Head of caudate nucleus (tissue), 42 donors: ENCODE measurements at places on chromosomes 12 and 14.

GRCh38 chr14:104051092-104051813 is 34.2 kb upstream of the ASPG start:
- DNase-seq: no peak

GRCh38 chr14:22630486-22630885 is 13.7 kb downstream of the OR6J1 start:
- no peak for DNase-seq

DNA sequence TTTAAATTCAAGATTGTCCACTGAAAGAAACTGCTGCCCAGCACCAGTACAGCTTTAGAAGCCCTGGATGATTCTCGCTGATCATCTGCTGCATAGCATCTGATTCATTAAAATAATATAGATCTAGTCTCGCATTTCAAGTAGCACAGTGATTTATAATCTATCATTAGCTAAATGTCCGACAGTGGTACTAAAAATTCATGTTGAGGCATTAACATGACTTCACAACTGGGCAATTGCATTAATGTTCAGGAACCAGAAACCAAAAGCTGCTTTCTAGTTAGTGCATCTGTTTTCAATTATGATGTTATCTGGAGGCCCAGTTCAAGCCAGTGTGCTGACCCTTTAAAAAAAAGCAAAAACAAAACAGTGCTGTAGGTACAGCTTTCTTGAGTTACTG is 1987.2 kb upstream of the SEL1L start:
- DNase-seq: no peak

- no peak for DNase-seq
These were observed 18.0 kb downstream of the ACIN1 start for GRCh38 chr14:23076785-23077408.

DNA sequence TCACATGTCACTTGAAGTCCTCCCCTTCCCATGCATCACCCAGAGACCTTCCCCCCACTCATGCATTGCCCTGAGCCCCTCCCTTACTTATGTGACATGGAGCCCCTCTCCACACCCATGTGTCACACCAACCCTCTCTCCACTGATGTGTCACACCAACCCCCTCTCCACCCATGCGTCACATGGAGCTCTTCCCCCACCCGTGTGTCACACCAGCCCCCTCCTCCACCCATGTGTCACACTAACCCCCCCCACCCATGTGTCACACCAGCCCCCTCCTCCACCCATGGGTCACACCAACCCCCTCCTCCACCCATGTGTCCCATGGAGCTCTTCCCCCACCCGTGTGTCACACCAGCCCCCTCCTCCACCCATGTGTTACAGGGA is 30.4 kb downstream of the RTL1 start:
- no peak for DNase-seq

DNA sequence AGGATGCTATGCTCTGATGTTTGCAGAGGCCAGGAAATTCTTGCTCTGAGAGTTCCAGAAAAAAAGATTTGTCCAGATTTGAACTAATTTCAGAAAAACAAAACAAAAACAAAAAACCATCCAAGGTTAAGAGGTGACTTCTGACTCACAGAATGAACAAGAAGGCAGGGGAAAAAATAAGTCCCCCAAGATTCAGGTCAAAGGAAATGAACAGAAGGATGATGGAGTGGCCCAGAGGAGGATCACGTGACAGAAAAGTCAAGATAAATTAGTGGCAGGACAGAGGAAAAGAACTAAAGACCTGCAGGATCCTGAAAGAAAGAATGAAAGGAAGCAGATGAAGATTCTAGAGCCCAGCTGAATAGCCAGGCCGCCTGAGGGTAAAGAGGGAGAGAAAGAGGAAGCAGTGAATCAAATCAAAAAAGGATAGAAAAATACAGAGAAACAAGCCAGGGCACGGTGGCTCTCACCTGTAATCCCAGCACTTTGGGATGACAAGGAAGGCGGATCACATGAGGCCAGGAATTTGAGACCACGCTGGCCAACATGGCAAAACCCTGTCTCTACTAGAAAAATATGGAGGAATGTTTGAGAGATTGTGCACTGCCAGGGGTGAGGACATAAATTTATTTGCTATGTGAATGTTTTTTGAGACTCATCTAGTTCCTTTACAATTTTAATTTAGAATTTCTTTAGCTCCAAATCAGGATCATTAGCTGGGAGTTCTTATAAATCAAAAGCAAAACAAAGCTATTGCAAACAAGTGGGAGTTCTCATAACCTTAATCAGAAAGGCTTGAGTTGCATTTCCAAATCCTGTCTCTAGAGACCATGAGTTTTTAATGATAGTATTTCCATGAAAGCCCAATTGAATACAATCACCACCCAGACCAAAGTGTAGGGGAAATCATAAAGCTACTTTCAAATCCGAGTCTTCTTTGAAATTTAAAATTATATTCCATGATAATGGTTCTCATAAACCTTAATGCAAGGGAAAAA is 217.1 kb upstream of the PLEKHG7 start:
- DNase-seq: no peak

GRCh38 chr12:17206553-17206952 is 600.6 kb upstream of the LMO3 start:
- no peak for DNase-seq

DNA sequence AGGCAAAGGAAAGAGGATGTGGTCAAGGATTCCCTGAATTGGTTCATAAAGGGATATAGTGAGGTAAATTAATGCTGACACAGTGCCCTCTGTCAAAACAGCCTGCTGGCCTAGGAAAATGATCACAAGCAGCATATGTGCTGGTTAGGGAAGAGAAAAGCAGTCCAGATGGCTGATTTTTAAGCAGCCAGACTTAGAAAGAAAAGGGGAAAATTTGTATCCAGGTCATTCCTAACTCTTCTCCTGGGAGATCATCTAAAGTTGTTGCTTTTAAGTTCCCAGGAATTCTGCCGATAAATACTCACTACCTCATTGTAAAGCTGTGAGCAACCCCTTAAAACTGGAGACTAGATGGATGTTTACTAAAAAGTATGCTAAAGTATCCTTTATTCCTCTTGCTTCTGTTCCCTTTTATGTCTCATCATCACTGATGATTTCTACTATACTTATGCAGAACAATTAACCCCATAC is 46.4 kb upstream of the CNOT2 start:
- DNase-seq: no peak

DNA sequence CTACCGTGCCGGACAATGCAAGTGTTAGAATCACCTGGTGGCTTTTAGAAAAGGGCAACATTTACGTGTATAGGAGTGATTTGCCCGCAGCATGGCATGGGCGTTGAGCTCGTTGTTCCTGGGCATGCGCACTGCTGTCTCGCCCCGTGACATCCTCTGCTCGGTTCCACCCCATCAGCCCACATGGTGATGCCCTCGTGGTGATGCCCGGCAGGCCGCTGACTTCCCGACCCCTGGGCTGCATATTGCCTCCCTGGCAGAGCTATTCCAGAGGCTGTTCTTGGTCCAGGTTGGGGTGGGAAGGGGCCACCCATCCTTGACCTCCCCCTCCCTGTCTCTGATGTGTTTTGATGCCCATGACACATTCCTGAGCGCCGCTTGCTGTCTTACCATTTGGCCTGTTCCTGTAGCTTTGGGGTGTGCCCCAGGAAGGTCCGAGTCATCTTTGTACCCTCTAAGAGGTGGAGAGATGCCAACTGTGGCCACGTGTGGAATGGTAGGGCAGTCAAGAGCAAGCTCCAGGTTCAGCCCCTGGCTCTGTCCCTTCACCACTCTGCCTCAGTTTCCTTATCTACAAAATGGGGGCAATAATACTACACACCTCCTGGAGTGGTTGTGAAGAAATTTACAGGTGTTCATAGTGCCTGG is 4.8 kb downstream of the HIP1R start:
- no peak for DNase-seq

DNA sequence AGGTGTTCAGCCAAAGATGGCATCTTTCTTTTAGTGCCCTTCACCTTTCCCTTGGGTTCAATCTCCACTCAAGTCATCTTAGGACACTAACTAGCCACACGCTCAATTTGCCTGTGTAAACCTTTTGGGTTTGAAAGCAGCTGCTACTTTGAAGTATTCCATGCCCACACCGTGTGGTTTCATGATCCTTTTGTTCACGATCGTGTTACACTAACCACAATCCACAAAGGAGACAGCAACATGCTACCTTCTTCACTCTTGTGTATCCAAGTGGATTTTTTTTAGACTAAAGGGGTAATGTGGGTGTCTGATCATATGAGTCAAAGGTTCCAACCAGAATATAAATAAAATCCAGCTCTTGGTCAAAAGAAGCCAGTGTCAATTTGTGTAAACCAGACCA is 122.7 kb upstream of the FAR2 start:
- DNase-seq: no peak

GRCh38 chr12:86838711-86839110 is 582.5 kb upstream of the MGAT4C start:
- DNase-seq: peak; percentile 8

GRCh38 chr14:38496092-38496491 is 240.2 kb upstream of the CLEC14A start:
- DNase-seq: no peak

- DNase-seq: no peak
These were observed 33.5 kb upstream of the EVL start for GRCh38 chr14:100031506-100032281.

DNA sequence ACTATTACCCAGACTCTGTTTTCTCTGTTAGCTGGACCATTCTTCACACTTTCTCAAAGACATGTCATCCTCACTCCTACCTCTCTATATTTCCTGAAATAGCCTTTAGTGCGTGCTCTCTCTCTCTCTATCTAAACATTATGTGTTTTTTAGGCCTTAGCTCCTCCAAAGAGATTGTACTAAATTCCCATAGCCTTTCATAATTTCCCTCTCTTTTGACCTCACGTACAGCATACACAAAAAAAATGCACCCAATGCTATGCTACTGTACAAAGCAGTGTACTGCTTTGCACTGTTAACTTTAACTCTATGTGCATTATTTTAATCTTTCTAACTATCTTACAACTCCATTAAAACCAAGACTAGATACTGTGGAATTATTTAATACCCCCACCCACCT is 288.4 kb downstream of the DAD1 start:
- DNase-seq: no peak

DNA sequence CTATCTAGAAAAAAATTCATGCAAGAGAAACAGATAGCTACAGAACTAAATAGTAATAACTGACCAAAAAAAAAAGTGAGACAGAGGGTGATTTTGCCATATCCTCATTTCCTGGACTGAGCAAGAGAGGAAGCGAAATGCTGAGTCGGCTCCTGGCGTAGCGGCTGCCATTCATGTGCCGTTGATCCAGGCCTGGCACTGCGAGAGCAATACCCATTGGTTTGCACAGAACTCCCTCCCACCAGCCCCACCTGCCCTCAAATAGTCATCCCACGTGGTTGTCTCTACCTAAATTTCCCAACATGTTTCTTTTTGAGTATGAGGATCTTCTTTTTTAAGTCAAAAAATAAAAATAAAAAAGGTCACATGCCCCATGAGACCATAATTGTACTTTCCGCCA is 9.4 kb upstream of the WNT5B start:
- no peak for DNase-seq

DNA sequence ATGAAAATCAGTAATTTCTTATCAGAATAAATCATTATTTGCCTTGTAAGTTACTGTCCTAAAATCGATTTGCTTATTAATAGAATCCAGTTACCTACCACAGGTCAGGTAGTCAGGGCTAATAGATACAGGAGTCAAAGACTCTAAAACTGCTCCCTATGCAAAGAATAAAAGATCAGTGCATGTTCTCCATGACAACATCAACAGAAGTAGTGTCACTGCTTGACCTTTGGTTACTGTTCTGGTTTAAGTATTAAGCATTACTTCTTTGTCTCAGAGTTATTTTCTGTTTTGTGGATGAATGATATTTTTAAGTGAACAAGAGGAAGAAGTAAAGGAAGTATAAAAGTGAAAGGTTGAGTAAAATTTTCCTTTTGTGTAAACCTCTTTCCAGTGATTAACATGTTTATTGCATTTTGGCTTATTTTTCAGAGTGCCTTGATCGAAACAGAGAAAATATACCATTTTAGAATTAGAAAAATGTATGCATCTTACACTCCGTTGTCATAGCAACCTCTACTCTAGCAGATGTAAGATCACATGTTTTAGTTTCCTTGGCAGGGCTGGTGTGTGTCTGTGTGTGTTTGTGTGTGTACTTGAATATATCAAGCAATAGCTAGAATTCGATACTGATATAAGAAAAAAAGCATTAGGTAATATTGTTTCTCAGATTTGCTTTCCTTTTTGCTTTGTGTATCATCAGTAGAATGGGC is 44.7 kb downstream of the ABCD2 start:
- DNase-seq: no peak

- DNase-seq: peak; percentile 43
These were observed 4.4 kb downstream of the SUSD6 start for GRCh38 chr14:69615496-69616407.

GRCh38 chr14:31480156-31480555 is 7.7 kb downstream of the GPR33 start:
- DNase-seq: no peak

GRCh38 chr12:82456633-82457032 is 98.3 kb downstream of the METTL25 start:
- DNase-seq: no peak

DNA sequence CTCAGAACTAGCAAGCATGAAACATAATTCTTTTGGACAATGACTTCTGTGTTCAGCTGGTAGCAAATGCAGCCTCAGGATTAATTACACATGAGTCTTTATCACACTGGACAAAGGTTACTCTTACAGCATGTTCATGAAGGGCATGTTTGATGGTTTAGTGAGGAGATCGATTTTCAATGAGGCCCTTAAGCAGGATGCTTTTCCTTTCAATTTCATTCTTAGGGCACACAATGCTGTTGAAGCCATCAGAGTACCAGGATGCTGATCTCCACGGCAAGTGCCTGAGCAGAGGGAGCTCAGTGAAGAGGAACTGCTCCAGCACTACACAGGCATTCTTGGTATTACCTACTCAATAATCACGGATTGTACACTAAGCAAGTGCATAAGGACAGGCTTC is 542.0 kb downstream of the SNAPC1 start:
- no peak for DNase-seq

- DNase-seq: no peak
These were observed 59.6 kb upstream of the EEA1 start for GRCh38 chr12:92988622-92989130.

DNA sequence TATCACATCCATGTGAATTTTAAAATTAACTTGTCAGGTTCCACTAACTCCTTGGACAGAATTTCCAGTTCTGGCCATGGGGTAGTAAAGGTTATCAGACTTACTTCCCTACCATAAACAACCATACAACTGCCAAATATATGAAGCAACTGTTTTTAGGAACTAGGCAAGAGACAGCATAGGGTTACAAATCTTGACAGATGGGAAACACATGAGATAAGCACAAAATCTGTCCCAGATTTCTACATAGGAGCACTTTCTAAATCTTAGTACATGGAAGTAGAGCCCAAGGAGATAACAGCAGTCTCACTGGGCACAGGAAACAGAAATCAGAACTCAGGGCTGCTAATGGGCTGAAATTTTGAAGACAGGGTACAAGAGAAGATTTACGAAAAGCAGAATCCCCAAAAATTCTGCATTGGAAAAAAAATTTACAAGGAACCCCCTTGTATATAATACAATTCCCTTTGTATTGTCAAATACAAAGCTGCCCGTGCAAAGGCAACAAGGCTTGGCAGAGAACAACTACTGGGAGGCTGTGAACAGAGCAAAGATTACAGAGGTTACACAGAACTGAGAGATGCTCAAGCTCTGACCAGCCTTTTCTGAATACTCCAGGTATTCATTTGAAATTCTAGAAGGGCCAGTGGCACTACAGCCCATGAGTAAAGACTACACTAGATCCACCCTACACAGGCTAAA is 43.2 kb downstream of the GALNT4 start:
- DNase-seq: no peak

- DNase-seq: no peak
These were observed 24.1 kb downstream of the CEP83 start for GRCh38 chr12:94435511-94435927.

- DNase-seq: no peak
These were observed 136.8 kb upstream of the PRKD1 start for GRCh38 chr14:30064454-30064853.

GRCh38 chr14:100076606-100077005 is 11.4 kb downstream of the EVL start:
- DNase-seq: no peak
